Lower lobe of right lung (tissue), 2 donors: ENCODE measurements at places on chromosomes 5 and 9.

GRCh38 chr5:150298701-150299451 lies 3.8 kb downstream of the ARSI start:
- no peak for DNase-seq

DNA sequence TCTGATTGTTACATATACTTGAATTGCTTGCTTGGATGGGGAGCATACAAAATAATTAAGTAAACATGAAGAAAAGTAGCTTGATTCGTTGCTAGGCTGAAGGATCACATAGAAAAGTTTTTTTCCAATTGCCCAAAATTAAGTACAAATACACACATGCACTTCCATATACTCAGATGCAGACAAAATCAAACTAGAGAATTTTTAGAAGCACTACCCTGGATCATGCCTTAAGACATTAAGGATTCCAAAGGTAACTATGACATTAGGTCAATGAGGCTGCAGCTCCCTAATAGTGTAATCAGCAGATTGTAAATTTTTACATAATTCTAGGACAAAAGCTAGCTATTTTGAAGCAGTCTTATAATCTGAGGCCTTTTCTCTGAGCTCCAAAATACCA lies 216.9 kb upstream of the TMEM161B start:
- no peak for DNase-seq

DNA sequence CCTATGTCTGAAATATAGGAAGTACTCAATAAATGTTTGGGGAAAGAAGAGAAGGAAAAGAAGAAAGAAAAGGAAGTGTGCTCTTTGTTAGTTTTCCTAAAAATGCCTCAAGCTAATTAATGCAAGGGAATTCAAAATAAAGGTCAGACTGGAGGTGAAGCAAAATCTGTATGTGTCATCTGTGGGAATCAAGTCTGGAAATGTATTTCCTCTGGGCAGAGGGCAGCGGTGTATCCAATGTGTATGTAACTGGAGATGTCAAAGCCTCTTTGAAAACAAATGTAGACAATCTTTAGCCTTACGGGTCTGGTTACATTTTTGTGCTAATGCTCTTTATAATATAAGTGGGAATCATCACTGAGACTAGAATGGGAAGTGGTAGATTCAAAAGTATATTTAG lies 471.4 kb downstream of the MAN2A1 start:
- DNase-seq: no peak

- no peak for DNase-seq
Measured at GRCh38 chr5:140734354-140734753, 34.1 kb downstream of the ZMAT2 start.
